ENCODE measurements at places on chromosomes 1 and 21. TPM values are rescaled to one million over a fixed set of nuclear protein-coding genes. Genes with fewer than 3 reads are reported as not detected.

DNA sequence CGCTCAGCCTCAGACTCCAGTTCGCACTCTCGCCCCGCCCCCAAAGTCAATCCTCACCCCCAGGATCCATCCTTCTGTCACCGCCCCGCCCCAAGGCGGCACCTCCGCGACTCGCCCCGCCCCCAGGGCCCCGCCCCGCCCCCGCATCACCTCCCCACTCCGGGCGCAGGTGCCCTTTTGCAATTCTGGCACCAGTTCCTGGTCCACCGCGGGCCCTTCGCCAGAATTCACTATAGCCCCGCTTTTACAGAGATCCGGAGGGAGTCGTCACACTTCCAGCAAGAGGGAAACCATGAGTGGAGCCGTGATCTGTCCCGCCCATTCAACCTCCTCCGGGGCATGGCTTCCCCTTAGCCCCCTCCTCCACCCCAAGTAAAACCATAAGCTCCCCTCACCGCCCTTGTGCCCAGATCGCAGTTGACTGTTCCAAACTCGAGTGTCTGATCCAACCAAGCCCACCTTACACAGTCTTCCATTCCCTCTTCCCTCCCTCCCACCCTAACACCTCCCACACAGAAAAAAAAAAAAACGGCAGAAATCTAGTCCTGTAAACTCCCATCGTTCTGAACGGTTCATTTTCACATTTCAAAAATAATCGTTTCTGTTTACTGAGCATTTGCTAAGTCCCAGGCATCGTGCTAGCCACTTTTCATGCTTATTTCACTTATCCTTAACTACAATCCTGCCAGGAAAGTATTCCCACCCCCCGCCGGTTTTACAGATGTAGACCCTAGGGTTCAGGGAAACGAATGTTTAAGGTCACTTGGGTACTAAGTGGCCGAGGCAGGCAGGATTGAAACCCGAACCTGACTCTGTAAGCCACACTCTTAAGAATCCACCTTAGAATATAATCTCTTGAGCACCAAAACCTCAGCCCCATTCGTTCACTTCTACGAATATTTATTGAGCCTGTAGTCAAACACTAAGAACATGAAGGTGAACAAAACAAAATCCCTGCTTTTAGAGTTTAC lies 1.3 kb upstream of the DNAJC16 start:
- peak overlapping the region; percentile 12 for H3K4me3 ChIP-seq
- H3K36me3 ChIP-seq, result no peaks in the 10 kb centered on the region
- H3K4me1 ChIP-seq, result peaks cover 3% of the 10 kb centered on the region
- DNase-seq, result peak; percentile 23

- H3K4me1 ChIP-seq, result peaks cover under 1% of the 10 kb centered on the region
- no peak for DNase-seq
- peaks cover 67% of the 10 kb centered on the region for H3K36me3 ChIP-seq
- no peak overlapping the region for H3K27ac ChIP-seq
These were observed 8.9 kb upstream of the GOLT1A start for GRCh38 chr1:204222764-204223055.

GRCh38 chr1:44515416-44515815 lies 110.4 kb downstream of the RNF220 start:
- no peaks in the 10 kb centered on the region for H3K4me1 ChIP-seq
- no peak for DNase-seq
- no peak overlapping the region for H3K27ac ChIP-seq
- no peaks in the 10 kb centered on the region for H3K36me3 ChIP-seq
- H3K27me3 ChIP-seq, result peaks cover 7% of the 10 kb centered on the region

DNA sequence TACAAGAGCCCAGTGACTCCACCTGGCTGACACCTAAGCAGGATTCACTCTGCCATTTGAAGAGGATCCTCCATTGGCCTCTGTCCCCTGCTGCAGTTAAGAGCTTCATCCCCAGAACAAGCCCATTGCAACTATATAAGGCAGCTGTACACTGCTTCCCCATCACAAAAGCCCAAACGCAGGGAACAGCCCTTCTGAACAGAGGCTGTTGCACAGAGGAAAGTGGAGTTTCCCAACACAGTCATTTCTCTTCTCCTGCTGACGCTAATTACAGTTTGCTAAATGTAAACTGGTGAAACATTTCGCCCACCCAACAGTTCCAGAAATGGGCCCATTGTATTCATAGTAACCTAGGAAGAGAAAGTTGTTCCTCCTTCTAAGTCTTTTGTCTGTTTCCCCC lies 455.8 kb upstream of the DAB1 start:
- H3K4me3 ChIP-seq, result no peak overlapping the region
- H3K27me3 ChIP-seq, result peaks cover 2% of the 10 kb centered on the region
- no peaks in the 10 kb centered on the region for H3K36me3 ChIP-seq
- H3K27ac ChIP-seq, result no peak overlapping the region

DNA sequence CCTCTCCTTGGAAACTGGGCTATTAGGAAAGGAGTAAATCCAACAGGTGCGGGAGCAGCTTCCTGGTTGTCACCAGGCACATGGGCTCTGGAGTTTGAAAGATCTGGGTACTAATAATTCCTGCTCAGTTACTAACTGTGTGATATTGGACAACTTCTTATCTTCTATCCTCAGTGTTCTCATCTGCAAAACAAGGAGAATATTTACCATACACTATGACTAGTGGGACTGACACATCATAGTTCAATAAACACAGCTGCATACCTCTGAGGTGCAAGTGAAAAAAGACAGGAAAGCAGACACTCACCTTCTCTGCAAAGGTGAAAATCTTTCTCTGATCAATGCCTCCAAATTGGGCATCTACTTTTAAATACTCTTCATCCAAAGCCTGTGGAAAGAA lies 19.7 kb downstream of the YARS1 start:
- H3K4me1 ChIP-seq, result no peaks in the 10 kb centered on the region
- H3K27me3 ChIP-seq, result no peaks in the 10 kb centered on the region
- H3K27ac ChIP-seq, result no peak overlapping the region
- no peak overlapping the region for H3K4me3 ChIP-seq
- no peak for DNase-seq

LCE2B gene
- not detected for polyA plus RNA-seq

STYXL2 gene
- polyA plus RNA-seq, result 0.07 TPM
